ENCODE measurements at places on chromosomes 13 and 19.

GRCh38 chr19:47100290-47100689 is 13.3 kb downstream of the ZC3H4 start:
- DNase-seq: no peak

- no peak for DNase-seq
Measured at GRCh38 chr13:80339563-80339911, 1.4 kb downstream of the SPRY2 start.

- DNase-seq: no peak
Measured at GRCh38 chr19:46478356-46478986, 7.1 kb upstream of the PNMA8A start.

DNA sequence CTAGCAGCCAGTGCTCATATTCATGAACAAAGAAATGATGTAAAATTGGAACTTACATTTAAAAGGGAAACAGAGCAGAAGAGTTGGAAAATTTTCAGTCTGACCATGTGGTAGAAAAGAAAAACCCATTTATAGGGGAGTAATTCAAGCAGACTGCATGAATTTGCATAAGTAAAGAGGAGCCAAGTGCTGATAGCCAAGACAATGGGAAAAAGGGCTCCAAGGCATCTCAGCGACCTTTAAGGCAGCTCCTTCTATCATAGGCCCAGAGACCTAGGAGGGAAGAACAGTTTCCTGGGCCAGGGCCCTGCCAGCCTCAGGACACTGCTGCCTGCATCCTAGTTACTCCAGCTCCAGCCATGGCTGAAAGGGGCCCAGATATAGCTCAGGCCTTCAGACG is 7.5 kb downstream of the DNAJC3 start:
- no peak for DNase-seq

GRCh38 chr19:39918183-39918651 is 16.2 kb downstream of the FCGBP start:
- DNase-seq: no peak

DNA sequence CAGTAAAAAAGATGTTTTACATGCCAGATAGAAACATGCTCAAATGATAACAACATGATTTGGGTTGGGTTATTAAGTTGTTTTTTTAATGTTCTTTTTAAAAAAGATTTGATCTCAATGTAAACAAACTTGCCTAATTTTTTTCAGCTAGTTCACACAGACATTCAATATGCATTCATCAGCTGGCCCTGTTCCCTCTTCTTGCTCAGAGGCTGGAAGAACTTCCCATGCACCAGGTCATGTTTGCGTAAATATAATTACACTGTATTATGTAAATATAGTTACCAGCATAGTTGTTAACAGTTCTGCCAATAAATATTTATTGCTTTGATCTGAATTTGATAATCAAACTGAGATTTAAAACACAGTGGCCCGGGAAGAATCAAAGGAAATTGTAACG is 70.6 kb downstream of the ATP11A start:
- no peak for DNase-seq

DNA sequence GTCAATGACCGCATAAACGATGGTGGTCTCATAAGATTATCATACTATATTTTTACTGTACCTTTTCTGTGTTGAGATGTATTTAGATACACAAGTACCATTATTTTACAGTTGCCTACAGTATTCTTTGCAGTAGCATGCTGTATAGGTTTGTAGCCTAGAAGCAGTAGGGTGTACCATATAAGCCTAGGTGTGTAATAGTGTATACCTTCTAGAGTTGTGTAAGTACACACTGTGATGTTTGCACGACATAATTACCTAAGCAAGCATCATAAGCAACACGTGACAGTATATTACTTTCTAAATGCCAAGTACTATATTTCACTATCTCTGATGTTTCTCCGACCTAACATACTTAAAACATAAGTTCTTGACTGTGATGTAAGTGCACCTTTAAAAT is 2.7 kb downstream of the LPAR6 start:
- no peak for DNase-seq

DNA sequence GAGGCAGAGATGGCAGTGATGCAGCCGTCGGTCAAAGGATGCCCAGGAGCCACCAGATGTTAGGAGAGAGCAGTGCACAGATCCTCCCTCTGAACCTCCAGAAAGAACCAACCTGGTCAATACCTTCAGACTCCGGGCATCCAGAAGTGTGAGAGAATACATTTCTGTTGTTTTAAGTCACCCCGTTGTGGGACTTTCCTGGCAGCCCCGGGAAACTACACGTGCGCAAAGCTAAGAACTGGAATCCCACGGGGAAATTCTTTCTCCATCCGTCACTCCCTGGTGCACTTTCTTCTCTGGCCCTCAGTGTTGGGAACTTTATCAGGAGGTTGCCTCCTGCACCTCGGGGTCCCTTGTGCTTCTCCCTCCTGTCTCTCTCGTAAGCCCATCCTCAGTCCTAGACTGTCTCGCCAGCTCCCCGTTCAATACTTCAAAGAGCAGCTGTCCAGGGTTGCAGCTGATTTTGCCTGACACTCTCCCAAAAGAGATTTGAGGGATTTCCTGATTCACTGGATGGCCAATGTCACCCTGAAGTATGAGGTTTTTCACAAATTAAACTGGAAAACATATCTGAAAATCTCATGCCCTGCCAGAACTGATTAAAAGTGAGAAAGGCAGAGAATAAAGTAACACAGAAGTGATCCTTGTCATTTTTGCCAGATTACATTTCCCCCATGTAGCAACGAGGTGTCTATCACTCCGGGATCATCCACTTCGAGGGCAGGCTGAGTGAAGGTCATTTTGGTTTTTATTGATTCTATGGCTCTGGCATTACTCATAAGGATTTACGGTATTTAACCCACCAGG is 136.8 kb downstream of the DCT start:
- no peak for DNase-seq

DNA sequence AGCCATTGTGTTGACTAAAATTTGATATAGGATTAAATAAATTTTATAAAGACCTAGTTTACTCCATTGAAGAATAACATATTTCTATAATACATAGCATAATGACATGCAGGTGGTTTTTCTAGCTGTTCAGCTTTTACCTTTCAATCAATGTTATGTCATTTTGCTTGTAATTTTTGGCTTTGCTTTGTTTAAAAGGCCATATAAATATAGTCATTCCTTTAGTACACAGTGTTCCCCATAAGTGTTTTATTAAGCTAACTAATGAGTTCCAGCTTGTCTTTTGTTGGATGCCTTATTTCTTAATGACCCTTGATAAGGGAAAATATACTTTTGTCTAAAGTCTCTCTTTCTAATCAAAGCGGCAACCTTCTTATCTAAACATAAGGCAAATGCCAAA is 906.3 kb upstream of the GPC6 start:
- DNase-seq: no peak

DNA sequence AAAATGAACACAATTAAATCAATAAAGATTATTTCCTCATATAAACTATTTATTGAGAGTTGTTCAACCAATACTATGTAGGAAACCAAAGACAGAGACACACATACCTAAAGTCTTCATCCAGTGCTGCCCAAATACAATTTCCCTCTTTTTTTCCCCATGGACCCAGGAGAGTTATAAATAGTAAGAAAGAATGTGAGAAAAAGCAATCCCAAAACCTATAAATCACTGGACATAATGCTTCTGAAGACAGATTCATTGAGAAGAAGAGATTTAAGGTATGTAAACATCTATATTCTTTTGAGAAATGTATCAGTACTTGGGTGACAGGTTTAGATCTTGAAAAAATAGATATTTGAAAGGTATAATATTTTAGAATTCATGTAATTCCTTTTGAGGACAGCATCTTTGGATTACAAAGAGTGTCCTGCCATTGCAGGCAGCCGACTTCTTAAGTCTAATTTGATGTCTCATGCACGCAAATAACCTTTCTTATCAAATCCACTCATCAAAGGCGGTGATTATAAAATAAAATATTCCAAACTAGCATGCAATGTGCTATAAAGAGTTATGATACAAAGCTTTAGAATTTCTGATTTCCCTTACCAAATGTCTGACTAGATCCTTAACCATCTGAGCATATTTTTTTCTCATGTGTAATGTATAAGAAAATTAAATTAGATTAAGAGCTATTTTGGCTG is 739.4 kb downstream of the LIG4 start:
- DNase-seq: no peak

- no peak for DNase-seq
Measured at GRCh38 chr13:110263888-110264287, 43.1 kb downstream of the COL4A1 start.

DNA sequence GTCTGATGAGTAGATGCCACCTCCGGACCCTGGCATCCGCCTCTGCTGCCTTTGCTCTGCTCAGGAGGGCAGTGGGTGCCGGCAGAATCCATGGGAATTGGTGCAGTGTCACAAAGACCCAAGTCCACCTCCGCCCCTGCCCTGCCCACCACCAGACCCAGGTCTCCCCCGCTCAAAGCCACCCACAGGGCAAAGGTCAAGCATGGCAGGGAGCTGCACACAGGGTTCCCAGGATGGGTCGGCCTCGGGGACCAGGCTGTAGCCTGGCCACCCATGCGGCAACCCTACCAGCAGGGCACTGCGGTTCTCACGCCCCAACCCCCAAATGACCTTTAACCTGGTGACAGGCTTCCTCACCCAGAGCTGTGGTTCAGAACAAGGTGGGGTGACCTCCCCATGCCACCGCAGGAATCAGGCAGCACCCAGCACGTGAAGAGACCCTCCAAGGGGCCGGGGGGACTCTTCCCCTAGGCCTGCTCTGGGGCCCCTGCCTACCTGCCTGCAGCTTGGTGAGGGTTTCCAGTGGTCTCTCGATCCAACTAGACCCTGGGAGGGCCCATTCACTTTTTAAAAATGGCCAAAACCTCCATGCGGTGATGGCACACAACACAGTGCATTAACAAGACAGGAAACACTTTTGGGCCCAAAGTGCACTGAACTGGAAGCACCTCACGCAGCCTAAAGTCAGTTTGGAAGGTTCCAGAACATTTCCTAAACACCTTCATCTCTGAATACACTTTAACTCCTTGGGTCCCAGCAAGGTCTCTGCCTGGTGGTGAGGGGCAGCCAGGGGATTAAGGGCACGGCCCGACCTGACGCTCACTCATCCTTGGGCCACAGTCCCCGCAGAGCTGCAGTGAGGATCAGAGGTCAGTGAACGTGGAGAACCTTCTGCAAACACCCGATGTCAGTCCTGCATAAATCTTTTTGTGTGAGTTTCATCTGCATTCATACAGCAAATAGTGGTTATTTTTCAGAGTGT is 11.0 kb downstream of the GAS6 start:
- no peak for DNase-seq

- DNase-seq: no peak
Measured at GRCh38 chr13:44074611-44075010, 194.9 kb downstream of the LACC1 start.

DNA sequence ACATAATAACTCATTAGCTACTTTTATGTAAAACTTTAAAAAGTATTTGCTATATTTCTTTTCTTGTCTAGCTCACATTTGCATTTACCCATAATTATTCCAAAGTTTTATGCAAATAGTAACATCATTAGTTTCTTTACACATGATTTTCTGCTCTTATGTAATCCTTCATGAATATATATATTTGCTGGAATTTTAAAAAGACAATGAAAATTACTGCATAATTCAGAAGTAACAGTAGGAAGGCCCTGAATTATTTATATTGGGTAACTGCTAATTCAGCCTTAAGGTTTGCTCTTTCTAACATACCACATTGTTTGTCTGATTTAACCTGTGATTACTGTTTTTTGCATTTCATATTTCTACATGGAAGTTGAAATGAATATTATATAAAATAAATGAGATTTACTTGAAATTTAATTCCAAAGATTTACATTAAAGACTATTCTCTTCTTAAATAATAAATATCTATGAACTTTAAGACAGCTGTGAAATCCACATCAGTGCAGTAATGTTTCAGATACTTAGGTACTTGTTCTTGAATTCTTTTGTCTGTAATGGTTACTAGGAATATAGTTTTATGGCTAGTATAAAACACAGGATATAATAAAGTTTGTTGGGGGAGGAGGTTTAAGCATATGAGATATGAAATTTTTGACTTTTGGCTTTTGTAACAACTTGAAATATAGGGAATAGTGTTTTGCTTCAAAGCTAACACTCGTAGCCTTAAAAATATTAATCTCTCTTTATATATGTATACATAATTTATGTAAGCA is 46.0 kb downstream of the B3GLCT start:
- DNase-seq: no peak

DNA sequence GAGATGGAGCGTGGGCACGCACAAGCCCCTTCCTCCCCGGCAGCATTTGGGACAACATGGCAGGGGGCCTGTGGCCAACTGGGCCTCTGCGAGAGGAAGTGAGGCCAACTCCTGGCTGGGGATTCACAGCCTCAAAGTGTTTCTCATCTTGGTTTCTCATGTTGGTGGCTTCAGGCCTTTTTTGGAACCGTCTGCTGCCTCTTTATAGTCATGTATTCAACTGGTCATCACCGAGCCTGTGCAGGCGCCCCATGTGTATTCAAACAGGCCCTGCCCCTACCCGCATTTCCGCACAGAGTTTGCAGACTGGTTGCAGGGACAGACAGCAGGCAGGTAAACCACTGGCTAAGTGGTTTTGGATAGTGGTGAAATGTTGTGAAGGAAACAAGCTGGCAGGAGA is 17.3 kb upstream of the RELB start:
- DNase-seq: no peak

DNA sequence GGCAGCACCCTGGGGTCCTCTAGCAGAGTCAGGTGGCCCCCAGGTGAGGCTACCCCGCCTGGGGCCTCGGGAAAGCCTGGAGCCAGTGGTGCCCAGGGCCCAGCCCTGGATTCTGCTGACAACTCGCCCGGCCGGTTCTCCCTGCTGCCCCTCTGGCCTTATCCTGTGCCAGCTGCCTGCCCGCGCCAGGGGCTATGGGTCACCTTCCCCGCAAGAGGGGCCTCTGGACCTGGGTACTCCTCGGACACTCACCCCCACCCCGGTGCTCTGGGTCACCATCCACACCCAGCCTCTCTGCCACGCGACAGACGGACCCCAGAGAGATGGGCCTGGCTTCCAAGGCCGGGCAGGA is 24.0 kb downstream of the ZBTB7A start:
- no peak for DNase-seq

DNA sequence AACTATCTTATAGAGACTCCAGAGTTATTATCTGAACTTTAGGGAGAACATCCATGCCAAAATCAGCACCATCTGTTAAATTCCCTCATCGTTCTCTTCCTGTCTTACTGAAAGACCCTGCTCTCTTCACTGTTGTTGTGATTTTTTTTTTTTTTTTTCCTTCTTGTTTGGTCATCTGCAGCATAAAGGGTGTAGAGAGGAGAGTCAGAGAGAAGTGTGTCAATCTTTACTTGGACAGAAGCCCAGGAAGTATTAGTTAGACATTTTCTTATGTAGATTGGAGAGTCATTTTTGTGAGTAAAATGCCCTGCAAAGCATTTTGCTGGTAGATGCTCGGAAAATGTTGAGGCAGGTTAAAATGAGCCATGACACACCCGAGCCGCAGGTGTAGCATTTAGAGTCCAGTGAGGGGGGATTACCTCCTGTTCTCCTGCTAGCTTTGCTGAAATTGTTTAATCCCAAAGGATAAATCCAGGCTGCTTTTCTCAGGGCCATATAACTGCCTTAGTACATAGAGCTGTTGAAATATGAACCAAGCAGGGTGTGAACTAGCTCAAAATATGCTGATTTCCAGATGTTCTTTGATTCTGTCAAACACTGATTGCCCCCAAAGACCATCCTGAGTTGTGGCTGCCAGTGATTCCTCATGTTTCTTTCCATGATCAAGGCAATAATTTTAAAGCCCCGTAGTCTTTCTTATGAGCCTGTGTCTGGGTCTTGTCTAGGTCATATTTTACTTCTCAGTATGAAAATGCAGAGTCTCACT is 143.5 kb downstream of the DCT start:
- DNase-seq: no peak

- DNase-seq: no peak
Measured at GRCh38 chr19:20315543-20315942, 148.5 kb downstream of the ZNF486 start.

All from left renal pelvis (tissue), 4 donors.